ENCODE measurements at places on chromosomes 4 and X. TPM values are rescaled to one million over a fixed set of nuclear protein-coding genes. Genes with fewer than 3 reads are reported as not detected.

L1CAM gene
- total RNA-seq: 2.1 TPM

CLDN34 gene
- total RNA-seq: not detected

BGN gene
- not detected for total RNA-seq

MAGEB17 gene
- total RNA-seq: not detected

HAUS7 gene
- total RNA-seq: 43.1 TPM

ENPEP gene
- total RNA-seq: 0.25 TPM

TRIML1 gene
- not detected for total RNA-seq

SPATA4 gene
- total RNA-seq: not detected

RAB28 gene
- 7.5 TPM for total RNA-seq

ARSJ gene
- not detected for total RNA-seq

FGFBP2 gene
- 0.39 TPM for total RNA-seq

GUCY1A1 gene
- total RNA-seq: 1.9 TPM

DOK7 gene
- not detected for total RNA-seq

GC gene
- not detected for total RNA-seq

CCDC160 gene
- total RNA-seq: not detected

NALF2 gene
- not detected for total RNA-seq

MTNR1A gene
- not detected for total RNA-seq

INTS6L gene
- total RNA-seq: 28.4 TPM

RAB41 gene
- not detected for total RNA-seq

SOWAHB gene
- total RNA-seq: not detected

ENOPH1 gene
- 26.7 TPM for total RNA-seq

PABPC4L gene
- not detected for total RNA-seq

PAGE5 gene
- not detected for total RNA-seq

NDP gene
- not detected for total RNA-seq

MAGEA1 gene
- not detected for total RNA-seq

STK32B gene
- not detected for total RNA-seq

POLN gene
- 4.9 TPM for total RNA-seq

DUX4 gene
- total RNA-seq: not detected

NHSL2 gene
- 6.7 TPM for total RNA-seq

DTHD1 gene
- total RNA-seq: 3.3 TPM

MTMR8 gene
- total RNA-seq: 7.2 TPM

NPNT gene
- total RNA-seq: not detected

MAGEB1 gene
- total RNA-seq: not detected

KLHL4 gene
- 0.27 TPM for total RNA-seq

ACTRT1 gene
- total RNA-seq: not detected

COX7B2 gene
- not detected for total RNA-seq

NSD2 gene
- total RNA-seq: 95.8 TPM

VCX3A gene
- not detected for total RNA-seq

SATL1 gene
- not detected for total RNA-seq

INTU gene
- 0.67 TPM for total RNA-seq

AIMP1 gene
- total RNA-seq: 56.7 TPM

ADH1B gene
- total RNA-seq: not detected

DGAT2L6 gene
- total RNA-seq: not detected

Data from CD4-positive, CD25-positive, alpha-beta regulatory T cell (primary cell).